ENCODE measurements at places on chromosomes 16 and 17.

DNA sequence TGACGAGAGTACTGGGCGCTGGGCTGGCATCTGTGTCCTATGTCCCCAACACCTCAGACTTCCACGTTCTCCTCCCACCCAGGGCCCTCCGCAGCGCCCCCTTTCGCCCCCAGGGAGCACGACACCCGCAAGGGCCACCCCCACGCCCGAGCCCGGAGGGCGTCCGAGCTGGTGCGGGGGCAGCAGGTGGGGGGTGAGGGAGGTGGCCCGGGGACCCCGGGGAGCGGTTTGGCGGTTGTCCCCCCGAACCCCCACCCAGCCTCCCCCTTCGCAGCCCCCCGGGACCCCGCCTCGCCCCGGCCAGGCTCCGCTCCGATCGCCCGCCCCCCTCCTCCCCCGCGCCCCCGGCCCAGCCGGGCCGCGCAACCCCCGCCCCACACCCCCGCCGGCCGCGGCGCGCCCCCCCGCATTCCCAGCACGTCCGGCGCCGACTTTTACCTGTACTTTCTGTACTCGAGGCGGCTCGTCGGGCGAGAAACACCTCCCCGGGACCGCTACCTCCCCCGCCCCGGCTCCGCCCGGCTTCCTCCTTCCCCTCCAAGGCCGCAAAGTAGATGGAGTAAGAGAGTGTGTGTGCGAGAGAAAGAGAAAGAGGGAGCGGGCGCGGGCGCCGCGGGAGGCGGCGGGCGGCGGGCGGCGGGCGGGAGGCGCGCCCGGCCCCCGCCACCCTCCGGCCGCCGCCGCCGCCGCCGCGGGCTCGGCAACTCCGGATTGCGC, 901 bp downstream of the CDYL2 start:
- no peak for DNase-seq

- DNase-seq, result no peak
Observed at GRCh38 chr17:47741793-47742145, 8.7 kb downstream of the TBX21 start.

DNA sequence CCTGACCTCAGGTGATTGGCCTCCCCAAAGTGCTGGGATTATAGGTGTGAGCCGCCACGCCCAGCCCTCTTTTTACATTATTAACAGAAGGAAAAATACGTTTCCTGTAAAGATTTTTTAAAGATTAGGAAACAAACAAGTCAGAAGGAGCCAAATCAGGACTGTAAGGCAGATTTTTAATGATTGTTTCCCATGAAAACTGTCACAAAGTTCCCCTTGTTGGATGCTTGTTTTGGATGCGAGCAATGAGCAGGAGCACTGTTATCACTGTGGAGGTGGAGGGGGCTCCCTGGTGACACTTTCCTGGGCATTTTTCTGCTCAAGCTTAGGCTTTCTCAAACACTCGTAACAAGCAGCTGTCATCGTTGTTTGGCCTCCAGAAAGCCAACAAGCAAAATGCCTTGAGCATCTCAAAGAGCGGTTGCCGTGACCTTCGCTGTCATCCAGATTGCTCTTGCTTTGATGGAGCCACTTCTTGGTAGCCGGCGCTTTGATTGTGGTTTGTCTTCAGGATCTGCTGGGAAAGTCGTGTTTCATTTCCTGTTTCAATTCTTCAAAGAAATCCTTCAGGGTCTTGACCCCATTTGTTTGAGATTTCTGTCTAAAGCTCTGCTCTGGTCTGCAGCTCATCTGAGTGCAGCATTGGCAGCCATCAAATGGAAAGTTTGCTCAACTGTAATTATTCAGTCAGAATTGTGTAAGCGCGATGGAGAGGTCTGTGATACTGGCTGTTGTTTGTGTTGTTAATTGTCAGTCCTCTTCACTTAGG, 128.7 kb downstream of the RPTOR start:
- no peak for DNase-seq

- no peak for DNase-seq
Observed at GRCh38 chr17:64166876-64167275, 36.9 kb upstream of the ERN1 start.

GRCh38 chr16:66551348-66551759, 1.0 kb upstream of the CKLF start:
- no peak for DNase-seq

GRCh38 chr16:85162478-85163277, 50.4 kb upstream of the CIBAR2 start:
- no peak for DNase-seq

GRCh38 chr16:46730801-46731690, 17.1 kb downstream of the MYLK3 start:
- no peak for DNase-seq

GRCh38 chr16:53785044-53785443, 81.1 kb downstream of the FTO start:
- DNase-seq, result no peak

DNA sequence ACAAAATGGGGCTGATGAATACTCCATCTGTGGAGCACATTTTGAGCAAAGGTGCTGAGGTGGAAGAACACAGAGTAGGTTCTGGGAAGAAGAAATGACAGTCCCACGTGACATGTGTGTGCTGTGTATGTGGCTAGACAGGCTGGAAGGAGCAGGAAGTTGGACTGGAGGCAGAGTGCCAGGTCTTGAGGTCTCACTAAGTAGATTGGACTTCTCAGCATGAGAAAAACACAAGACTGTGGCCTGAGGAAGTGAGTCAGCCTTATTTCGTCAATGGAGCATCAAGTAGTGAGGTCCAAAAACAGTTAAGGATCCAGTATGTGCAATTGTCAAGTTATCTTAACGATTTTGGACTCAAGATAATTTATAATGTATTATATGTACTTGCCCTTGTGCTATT, 736.5 kb downstream of the KCNJ2 start:
- DNase-seq, result no peak

GRCh38 chr17:59167571-59168001, 12.0 kb downstream of the PRR11 start:
- DNase-seq, result no peak

GRCh38 chr16:50522324-50522723, 25.9 kb upstream of the NKD1 start:
- no peak for DNase-seq

- DNase-seq, result no peak
Observed at GRCh38 chr17:39634384-39634871, 2.5 kb upstream of the STARD3 start.

GRCh38 chr17:56830726-56831368, 2.9 kb downstream of the C17orf67 start:
- DNase-seq, result no peak

DNA sequence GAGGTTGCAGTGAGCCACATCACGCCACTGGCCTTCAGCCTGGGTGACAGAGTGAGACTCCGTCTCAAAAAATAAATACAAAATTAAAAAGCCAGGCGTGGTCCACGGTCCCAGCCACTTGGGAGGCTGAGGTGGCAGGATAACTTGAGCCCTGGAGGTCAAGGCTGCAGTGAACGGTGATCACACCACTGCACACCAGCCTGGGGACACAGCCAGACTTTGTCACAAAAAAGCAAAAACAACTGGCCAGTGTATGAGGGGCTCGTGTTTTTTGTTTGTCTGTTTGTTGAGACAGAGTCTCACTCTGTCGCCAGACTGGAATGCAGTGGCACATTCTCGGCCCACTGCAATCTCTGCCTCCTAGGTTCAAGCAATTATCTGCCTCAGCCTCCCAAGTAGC, 1.2 kb upstream of the UBB start:
- DNase-seq, result no peak

DNA sequence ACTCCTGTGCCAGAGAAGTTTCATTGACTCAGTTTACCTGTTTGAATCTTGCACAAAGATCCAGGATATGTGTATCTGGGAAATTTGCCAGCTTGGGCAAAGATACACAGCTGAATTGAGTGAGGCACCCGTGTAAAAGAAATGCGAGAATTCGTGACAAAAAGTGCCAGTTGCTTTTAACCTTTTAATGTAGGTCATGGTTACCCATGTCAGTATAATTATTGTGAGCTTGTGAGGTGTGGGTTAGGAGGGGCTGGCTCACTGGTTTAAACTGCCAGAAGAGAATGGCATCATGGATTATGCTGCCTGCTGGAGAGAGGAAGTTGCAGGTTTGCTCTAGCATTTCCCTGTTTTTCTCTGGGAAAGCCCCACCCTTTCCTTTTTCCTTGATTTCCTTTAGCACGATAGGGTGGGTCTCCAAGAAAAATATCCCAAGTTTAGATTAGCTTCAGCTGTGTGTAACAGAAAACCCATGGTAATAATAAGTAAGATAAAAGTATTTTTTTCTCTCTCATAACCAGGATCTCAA, 24.8 kb upstream of the NDRG4 start:
- no peak for DNase-seq

DNA sequence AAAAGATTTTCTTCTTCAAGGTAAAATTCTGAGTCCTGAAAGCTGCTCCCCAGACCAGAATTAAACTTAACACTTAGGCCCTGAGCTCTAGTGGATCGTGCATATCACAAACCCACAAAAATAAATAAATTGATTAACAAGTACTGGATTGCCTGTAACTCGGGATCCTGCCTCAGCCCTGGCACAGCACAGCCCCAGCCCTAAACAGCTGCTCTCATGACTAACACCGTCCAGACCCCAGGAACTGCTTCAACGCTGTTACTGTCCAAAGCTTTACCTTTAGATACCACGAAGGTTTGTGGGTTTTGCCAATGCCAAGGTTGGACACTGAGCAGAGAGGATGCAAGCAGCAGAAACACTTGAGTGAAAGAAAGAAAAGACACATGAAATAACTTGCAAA, 172.5 kb downstream of the COPRS start:
- DNase-seq, result no peak

DNA sequence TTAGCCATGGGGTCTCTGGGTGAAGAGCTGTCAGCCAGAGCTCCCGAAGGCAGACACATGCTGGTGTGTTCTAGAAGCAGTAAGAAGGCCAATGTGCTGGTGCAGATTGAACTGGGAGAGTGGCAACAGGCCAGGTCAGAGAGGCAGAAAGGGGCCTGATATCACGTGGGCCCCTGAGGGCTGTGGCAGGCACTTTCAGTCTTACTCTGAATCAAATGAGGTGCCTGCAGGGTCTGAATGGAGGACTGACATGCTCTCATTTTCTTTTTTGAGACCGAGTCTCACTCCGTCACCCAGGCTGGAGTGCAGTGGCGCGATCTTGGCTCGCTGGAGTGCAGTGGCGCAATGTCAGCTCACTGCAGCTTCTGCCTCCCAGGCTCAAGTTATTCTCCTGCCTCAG, 293.8 kb downstream of the ABCC12 start:
- no peak for DNase-seq

DNA sequence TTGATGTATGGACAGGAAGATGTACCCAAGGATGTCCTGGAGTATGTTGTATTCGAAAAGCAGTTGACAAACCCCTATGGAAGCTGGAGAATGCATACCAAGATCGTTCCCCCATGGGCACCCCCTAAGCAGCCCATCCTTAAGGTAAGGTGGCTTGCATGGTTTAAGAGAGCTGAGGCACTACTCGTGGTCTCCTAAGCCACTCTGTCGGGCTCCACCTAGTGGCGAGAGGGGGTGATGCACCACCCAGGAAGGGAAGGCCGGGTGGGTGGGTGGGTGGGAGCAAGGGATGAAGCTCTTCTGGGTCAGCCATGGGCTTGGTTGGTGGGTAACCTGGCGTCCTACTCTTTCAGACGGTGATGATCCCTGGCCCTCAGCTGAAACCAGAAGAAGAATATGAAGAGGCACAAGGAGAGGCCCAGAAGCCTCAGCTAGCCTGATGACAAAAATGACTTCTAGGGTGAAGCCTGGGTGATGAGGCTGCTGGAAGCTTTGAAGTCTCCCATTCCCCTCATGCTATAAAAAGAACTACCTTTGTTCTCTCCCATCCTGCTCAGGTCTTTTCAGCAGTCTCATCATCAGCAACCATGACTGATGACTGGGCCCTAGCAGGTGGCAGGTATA, 21.5 kb downstream of the GPR179 start:
- no peak for DNase-seq

- DNase-seq, result no peak
Observed at GRCh38 chr16:10039220-10040096, 142.8 kb downstream of the GRIN2A start.

- no peak for DNase-seq
Observed at GRCh38 chr17:73586275-73586832, 57.9 kb downstream of the SDK2 start.

DNA sequence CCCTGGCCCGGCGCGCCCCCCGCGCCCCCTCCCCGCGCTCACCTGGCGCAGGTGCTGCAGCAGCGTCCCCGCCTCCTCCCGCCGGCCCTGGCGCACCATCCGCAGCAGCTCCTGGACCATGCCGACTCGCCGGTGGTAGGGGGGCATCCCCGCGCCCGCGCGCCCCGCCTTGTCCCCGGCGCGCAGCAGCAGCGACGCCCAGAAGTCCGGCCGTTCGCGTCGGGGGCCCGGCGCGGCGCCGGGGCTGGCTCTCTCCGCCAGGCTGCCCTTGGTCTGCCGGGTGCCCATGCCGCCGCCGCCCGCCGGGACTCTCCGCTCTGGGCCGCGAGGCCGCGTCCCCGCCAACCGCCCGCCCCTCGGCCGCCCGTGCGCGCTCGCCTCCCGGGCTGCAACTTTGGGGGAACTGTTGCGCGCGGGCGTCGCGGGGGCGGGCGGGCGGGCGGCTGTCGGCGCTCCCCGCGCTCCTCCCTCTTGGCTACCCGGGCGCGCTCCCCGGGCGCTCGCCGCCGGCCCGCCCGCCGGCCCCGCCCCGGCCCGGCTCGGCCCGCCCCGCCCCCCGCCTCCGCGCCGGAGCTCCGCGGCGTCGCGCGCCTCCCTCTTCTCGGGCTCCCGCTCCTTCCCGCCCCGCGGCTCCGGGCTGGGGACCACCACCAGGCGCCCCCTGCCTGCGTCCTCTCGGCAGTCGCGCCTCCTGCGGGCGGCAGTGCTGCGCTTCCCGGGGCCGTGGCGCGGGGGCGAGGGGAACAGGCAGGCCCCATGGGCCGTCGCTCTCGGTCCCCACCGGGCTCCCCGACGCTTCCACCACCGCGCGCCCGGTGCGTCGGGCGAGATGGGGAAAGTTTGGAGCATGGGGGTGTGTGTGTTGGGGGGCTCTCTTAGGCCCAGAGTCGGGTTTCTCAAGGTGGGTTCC, at the start of gene LRRC75A:
LRRC75A (minus strand) TSS at position 491 of the 910 bp plus-strand sequence; CDS start at position 288, 203 bp downstream.
- no peak for DNase-seq

DNA sequence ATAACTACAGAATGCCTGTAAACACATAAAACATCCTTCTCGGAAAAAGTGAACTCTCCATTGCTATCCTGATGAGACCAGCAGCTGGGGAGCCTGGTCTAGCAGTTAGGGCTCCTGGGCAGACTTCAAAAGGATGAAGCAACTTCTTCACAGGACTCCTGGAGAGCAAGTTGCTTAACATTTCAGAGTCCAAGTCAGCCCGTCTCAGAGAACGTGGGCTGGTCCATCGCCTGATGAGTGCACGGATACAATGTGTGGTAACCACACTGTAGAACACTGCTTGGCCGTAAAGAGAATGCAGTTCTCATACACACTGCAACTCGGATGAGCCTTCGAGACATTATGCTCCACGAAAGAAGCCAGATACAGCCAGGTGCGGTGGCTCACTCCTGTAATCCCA, 52.7 kb downstream of the TMEM235 start:
- DNase-seq, result no peak

- DNase-seq, result no peak
Observed at GRCh38 chr17:81980707-81981343, 3.4 kb downstream of the ASPSCR1 start.

DNA sequence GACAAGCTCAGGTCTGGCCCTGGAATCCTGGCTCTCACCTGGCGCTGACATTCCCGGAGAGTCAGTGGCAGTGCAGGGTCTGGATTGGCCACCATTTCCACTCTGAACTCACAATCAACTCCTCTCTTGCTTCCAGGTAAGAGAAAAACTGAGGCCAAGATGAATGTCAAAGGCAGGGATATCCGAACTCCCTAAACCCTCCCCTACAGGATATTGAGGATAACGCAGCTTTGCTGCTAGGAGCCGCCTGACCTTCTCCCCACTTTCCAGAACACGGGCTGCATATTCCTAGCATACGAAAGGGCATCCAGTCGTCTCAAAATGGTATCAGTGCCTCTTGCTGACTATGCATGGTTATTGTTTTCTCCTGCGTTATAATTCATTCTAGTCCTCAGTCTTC, 473.4 kb downstream of the SOX9 start:
- no peak for DNase-seq
